AG08395 (cell line): ENCODE measurements at places on chromosomes 2 and 18.

GRCh38 chr2:241909769-241910168 is 40.2 kb downstream of the RTP5 start:
- DNase-seq, result no peak

GRCh38 chr2:233208382-233209116 is 42.9 kb upstream of the ATG16L1 start:
- DNase-seq, result no peak

GRCh38 chr2:41867553-41867952 is 180.3 kb upstream of the PKDCC start:
- no peak for DNase-seq

DNA sequence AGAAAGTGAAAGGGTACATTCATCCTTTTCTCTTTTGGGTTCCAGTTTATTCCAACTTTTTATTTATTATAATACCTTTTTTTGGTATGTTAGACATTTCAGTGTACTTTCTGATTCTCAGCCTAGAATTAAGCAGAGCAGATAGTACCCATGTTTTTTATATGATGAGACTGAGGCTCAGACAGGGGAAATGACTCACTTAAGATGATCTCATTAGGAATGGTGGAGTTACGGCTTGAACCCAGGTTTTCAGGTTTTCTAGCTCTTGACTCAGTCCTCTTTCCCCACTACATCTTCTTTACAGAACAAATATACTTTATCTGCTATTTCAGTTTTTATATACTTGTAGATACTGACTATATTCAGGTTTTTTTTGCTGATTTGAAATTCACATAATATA is 51.7 kb upstream of the OTX1 start:
- DNase-seq, result no peak

- DNase-seq, result peak; percentile 50
Observed at GRCh38 chr2:121479882-121480522, 50.7 kb upstream of the RNU4ATAC start.

DNA sequence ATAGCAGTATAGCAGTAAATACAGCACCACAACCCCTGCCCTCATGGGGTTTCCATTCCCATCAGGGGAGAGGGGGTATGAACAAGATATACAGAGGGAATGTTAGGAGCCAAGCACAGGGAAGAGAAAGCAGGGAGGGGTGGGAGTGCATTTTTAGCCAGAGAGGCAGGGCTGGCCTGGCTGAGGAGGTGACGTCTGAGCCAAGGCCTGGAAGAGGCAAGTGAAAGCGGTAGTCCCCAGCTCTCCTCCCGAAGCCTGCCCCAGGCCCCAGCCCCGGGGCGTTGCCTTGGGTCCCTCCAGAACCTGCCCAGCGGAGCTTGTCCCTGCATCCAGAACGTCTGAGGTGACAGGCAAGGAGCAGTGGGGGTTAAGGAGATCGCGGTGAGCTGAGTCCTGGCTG is 45.1 kb upstream of the FOSL2 start:
- no peak for DNase-seq

GRCh38 chr2:187594801-187595200 is 40.6 kb upstream of the TFPI start:
- DNase-seq, result no peak
